ENCODE measurements at places on chromosomes 13 and 19.

- DNase-seq, result no peak
These were observed 61.5 kb upstream of the TDRD3 start for GRCh38 chr13:60335531-60335930.

- no peak for DNase-seq
These were observed 3.7 kb downstream of the TBC1D17 start for GRCh38 chr19:49881186-49881585.

DNA sequence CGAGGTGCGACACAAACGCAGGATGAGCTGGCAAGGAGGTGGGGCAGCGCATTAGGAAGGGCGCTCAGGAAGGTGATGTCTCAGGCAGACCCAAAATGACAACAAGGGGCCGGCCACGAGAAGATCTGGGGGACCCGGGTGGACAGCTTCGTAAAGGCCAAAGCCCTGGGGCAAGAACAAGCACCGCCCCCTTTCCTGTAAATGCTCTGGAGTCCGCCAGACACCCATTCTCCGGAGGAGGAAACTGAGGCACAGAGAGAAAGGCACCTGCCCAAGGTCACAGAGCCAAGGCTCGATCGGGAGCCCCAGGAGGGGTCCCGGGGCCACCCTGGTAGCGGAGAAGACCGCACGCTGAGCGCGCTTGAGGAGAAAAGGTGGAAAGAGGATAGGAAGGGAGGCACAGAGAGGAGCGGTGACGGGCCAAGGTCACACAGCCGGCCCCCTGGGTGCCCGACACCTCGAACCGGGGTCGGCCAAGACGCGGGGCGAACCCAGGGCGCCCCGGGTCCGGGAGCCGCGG, 571 bp downstream of the SAFB2 start:
- no peak for DNase-seq

GRCh38 chr19:45824041-45824471, 8.9 kb upstream of the RSPH6A start:
- DNase-seq, result no peak

GRCh38 chr13:98656223-98656622, 79.3 kb upstream of the STK24 start:
- no peak for DNase-seq

- DNase-seq, result no peak
These were observed 474.0 kb downstream of the FOXO1 start for GRCh38 chr13:40192452-40192851.

GRCh38 chr19:48674921-48675824, 2.4 kb upstream of the NTN5 start:
- peak; percentile 44 for DNase-seq
